Stomach (tissue), 19 donors: ENCODE measurements at places on chromosomes 5 and 9. TPM values are rescaled to one million over a fixed set of nuclear protein-coding genes. Genes with fewer than 3 reads are reported as not detected.

DNA sequence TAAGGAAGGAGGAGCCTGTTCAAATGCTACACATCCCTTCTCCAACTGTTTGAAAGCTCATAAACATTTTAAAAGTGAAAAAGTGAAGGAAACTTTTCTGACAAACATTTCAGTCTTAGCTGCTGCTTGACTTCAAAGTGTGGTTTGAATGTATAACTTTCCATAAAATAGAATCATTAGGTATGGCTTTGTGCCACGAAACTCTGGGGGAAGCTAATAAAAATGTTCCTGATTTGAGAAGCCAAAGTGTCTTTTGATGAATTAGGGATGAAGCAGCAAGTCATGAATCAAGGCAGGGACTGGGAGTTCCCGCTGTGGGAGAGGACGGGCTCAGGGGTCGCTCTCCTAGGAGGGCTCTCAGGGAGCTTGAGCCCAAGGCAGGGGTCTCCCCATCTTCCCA, 15.3 kb downstream of the MVB12B start:
- no peak overlapping the region for H3K27ac ChIP-seq
- DNase-seq, result no peak
- no peak overlapping the region for H3K4me3 ChIP-seq
- no peaks in the 10 kb centered on the region for H3K27me3 ChIP-seq
- peaks cover 53% of the 10 kb centered on the region for H3K36me3 ChIP-seq
- peaks cover 35% of the 10 kb centered on the region for H3K4me1 ChIP-seq

DNA sequence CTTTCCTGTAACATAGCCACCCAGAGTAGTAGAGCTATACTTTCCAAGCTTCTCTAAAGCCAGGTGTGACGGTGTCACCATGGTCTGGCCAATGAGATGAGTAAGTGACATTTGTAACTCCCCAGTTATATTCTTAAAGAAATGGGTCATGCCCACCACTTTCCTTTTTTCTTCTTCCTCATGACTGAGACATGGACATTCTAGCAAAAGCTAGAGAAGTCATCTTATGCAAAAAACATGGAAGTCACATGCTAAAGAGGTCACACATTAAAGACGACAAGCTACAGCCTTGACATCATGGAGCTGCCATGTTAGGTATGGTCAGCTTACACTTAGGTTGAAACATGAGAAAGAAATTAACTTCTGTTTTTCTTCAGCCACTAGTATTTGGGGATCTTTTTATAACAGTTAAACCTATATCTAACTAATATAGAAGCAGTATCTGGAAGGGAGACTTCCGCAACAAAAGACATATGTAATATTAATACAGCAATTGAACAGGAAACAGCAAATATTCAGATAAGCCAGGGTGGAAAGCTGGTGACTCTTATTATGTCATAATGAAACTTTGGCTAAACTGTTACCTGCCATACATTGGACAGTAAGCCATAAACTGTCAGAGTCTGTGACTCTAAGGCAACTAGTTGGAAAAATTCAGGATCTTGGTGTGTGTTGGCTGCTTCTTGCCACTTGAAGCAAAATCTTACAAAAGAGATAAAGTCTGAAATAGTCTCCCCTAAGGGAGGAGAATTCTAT, 54.7 kb upstream of the SNX2 start:
- no peak overlapping the region for H3K4me3 ChIP-seq
- H3K4me1 ChIP-seq, result peaks cover 5% of the 10 kb centered on the region
- H3K36me3 ChIP-seq, result no peaks in the 10 kb centered on the region
- H3K27me3 ChIP-seq, result no peaks in the 10 kb centered on the region

Gene SUSD3
- not detected for total RNA-seq

DNA sequence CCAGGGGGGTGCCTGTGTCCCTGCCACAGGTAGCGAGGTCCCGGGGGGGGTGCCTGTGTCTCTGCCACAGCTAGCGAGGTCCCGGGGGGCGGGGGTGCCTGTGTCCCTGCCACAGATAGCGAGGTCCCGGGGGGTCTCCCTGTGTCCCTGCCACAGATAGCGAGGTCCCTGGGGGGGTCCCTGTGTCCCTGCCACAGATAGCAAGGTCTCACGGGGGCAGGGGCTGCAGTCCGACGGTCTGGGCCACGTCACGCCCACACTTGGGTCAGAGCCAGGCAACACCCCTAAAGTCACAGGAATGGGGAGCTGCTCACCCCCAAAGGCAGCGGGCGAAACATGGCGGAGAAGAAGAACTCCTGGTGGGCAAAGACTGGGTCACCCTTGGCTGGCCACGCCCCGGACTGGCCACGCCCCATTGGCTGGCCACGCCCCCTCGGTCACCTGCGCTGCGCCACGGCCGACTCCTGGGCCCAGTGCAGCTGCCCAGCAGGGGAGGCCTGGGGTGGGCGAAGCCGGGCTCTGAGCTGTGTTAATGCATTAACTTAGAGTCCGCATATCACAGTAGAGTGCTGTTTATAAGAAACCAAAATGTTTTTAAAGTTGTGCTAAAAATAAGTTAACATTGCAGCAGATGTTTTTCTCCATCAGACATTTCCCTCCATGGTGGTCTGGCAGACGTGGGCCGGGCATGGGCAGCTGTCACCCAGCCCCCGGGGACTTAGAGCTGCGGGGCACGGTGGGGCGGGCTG, 7.0 kb downstream of the NOXA1 start:
- H3K27me3 ChIP-seq, result no peaks in the 10 kb centered on the region
- H3K4me3 ChIP-seq, result no peak overlapping the region
- peak; percentile 75 for DNase-seq
- H3K27ac ChIP-seq, result no peak overlapping the region
- no peaks in the 10 kb centered on the region for H3K36me3 ChIP-seq

DNA sequence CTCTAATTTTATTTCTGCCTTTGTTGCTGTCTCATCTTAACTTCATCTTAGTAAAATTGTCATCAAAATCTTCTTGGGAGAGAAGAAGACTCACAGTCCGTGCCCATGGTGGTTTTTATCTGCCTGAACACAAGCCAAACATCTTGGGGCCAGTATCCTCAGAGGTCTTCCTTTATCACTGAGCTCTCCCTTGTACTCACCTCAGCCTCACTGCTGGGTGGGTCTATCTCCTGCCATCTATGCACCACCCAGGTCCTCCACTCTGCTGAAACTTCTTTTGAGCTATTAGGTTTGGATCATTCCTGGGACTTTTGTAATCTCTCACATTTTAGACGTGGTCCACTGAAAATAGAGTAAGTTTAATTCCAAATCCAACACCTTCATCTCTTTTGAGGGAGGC, 116.3 kb upstream of the EPB41L4A start:
- peaks cover 4% of the 10 kb centered on the region for H3K4me1 ChIP-seq
- H3K27me3 ChIP-seq, result no peaks in the 10 kb centered on the region
- no peak overlapping the region for H3K27ac ChIP-seq
- no peak for DNase-seq
- H3K4me3 ChIP-seq, result no peak overlapping the region
- no peaks in the 10 kb centered on the region for H3K36me3 ChIP-seq

Gene PIP5KL1
- total RNA-seq, result 11.2 TPM

Gene RLN2
- total RNA-seq, result 0.37 TPM

DNA sequence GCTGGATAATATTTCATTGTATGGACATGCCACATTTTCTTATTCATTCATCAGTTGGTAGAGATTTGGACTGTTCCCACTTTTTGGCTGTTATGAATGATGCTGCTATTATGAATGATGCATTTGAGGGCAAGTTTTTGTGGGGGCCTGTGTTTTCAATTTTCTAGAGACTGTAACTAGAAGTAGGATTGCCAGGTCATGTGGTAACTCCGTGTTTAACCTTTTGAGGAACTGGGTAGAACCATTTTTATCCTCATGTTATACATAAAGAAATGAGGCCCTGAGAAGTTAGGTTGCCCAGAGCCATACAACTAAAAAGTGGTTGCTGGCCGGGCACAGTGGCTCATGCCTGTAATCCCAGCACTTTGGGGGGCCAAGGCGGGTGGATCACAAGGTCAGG, 22.4 kb upstream of the STRBP start:
- no peak overlapping the region for H3K4me3 ChIP-seq
- no peaks in the 10 kb centered on the region for H3K27me3 ChIP-seq
- DNase-seq, result no peak
- H3K27ac ChIP-seq, result no peak overlapping the region

- no peaks in the 10 kb centered on the region for H3K4me1 ChIP-seq
- H3K27ac ChIP-seq, result no peak overlapping the region
- H3K36me3 ChIP-seq, result no peaks in the 10 kb centered on the region
- no peak overlapping the region for H3K4me3 ChIP-seq
- H3K27me3 ChIP-seq, result no peaks in the 10 kb centered on the region
These were observed 161.7 kb downstream of the OXCT1 start for GRCh38 chr5:41708604-41708940.

Gene CNTFR
- 3.5 TPM for total RNA-seq

Gene PLPP1
- 63.6 TPM for total RNA-seq

- no peak overlapping the region for H3K4me3 ChIP-seq
- H3K4me1 ChIP-seq, result no peaks in the 10 kb centered on the region
- no peak overlapping the region for H3K27ac ChIP-seq
- peaks cover 97% of the 10 kb centered on the region for H3K36me3 ChIP-seq
- H3K27me3 ChIP-seq, result no peaks in the 10 kb centered on the region
These were observed 24.1 kb downstream of the DDX31 start for GRCh38 chr9:132645711-132646110.

DNA sequence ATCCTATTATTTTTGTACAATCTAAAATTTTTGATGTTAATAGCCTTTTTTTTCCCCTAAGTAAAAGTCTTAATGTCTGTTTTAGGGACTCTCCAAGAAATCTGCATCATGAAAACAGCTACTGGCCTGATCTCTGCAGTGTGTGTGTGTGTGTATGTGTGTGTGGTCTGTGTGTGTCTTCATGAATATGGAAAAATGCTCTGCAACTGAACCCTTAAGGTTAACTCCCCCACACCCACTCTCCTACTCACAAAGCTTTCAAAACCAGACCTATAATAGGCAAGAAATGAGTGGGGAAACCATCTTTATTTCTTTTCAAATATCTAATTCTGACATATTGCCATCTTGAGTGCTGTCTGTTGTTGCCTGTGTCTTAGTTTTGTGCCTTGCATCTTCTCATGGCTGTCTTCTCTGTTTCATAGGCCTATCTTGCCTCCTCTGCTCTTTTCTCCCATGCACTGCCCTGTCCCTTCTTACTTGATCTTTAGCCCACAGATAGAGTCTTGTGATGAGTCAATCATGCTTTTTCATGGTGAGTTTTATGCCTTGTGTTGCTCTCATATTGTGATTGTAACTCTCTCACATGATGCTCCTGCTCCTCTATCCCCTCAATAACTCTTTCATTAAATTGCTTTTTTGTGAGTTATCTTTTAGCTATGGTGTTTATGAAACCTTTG, 68.3 kb downstream of the CHSY3 start:
- H3K27me3 ChIP-seq, result no peaks in the 10 kb centered on the region
- H3K4me1 ChIP-seq, result no peaks in the 10 kb centered on the region
- H3K4me3 ChIP-seq, result no peak overlapping the region
- H3K27ac ChIP-seq, result no peak overlapping the region

Gene ZNF169
- 10.4 TPM for total RNA-seq

DNA sequence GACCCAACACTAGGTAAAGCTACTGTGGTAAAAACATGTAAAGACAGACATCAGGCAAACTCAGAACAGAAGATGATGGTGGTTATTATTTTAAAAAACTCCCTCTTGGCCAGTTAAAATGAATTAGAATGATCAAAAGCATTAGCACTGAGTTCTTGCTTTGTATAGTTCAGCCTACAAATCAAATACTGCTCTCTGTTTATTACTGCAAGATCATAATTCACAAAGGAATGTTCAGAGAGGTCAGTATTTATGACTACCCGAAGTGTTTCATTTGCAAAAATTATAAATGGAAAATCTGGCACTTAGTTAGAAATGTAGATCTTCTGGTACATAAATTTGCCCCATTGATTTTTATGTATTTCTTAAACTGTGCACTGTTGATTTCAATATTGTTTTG, 140.3 kb upstream of the PPP2R2B start:
- DNase-seq, result no peak
- no peaks in the 10 kb centered on the region for H3K27me3 ChIP-seq
- H3K36me3 ChIP-seq, result no peaks in the 10 kb centered on the region
- no peak overlapping the region for H3K4me3 ChIP-seq
- H3K27ac ChIP-seq, result no peak overlapping the region

DNA sequence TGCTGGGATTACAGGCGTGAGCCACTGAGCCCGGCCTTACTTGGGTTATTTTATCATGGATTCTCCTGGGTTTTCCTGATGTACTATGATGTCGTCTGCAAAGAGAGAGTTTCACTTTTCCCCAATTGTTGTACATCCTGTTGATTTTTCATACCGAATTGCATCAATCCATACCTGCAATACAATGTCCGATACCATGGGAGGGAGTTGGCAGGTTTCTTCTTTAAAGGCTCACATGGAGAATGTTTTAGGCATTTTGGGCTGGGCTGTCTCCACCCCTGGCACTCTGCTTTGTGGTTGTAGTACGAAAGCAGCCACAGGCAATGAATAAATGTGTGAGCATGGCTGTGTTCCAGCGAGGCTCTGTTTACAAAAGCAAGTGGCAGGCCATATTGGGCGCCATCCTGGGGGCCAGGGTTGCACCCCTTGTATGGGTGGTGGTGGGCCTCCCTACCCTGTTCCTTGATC, 35.1 kb upstream of the EXOC3 start:
- no peaks in the 10 kb centered on the region for H3K36me3 ChIP-seq
- H3K4me3 ChIP-seq, result no peak overlapping the region
- H3K4me1 ChIP-seq, result no peaks in the 10 kb centered on the region
- DNase-seq, result no peak

DNA sequence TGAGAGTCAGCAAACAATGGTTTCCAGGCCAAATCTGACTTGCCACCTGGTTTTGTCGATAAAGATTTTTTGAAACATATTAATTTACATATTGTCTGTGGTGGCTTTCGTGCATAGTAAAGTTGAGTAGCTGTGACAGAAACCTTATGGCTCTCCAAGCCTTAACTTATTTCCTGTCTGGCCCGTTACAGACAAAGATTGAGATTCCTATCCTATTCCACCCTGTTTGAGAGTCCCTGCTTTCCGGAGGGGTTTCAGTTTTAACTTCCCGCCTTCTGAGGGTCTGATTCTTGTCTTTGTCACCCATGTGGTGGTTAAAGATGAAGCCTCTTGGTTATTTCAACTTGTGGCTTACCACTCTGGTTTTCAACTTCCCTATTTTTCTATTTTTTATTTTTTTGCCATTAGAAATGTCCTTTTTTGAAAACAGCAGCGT, 11.4 kb downstream of the OTULIN start:
- H3K27me3 ChIP-seq, result no peaks in the 10 kb centered on the region
- H3K27ac ChIP-seq, result peak overlapping the region; percentile 49
- no peak for DNase-seq
- H3K36me3 ChIP-seq, result peaks cover 12% of the 10 kb centered on the region

GRCh38 chr9:98108531-98109031, 10.4 kb downstream of the TRIM14 start:
- H3K4me3 ChIP-seq, result no peak overlapping the region
- H3K27me3 ChIP-seq, result no peaks in the 10 kb centered on the region
- no peaks in the 10 kb centered on the region for H3K4me1 ChIP-seq
- peaks cover 26% of the 10 kb centered on the region for H3K36me3 ChIP-seq

GRCh38 chr5:157747173-157747740, 3.7 kb downstream of the LSM11 start:
- peaks cover 31% of the 10 kb centered on the region for H3K4me1 ChIP-seq
- H3K27ac ChIP-seq, result no peak overlapping the region
- H3K27me3 ChIP-seq, result no peaks in the 10 kb centered on the region
- H3K4me3 ChIP-seq, result no peak overlapping the region

- H3K36me3 ChIP-seq, result no peaks in the 10 kb centered on the region
- H3K4me1 ChIP-seq, result peaks cover 10% of the 10 kb centered on the region
- no peak overlapping the region for H3K4me3 ChIP-seq
- H3K27ac ChIP-seq, result no peak overlapping the region
These were observed 17.1 kb downstream of the SCAI start for GRCh38 chr9:125126019-125126746.
